ENCODE measurements at places on chromosomes 1 and 21.

GRCh38 chr1:70994753-70995268 lies 52.8 kb downstream of the PTGER3 start:
- DNase-seq, result no peak

GRCh38 chr1:66275601-66276023 lies 258.3 kb upstream of the SGIP1 start:
- DNase-seq, result no peak

DNA sequence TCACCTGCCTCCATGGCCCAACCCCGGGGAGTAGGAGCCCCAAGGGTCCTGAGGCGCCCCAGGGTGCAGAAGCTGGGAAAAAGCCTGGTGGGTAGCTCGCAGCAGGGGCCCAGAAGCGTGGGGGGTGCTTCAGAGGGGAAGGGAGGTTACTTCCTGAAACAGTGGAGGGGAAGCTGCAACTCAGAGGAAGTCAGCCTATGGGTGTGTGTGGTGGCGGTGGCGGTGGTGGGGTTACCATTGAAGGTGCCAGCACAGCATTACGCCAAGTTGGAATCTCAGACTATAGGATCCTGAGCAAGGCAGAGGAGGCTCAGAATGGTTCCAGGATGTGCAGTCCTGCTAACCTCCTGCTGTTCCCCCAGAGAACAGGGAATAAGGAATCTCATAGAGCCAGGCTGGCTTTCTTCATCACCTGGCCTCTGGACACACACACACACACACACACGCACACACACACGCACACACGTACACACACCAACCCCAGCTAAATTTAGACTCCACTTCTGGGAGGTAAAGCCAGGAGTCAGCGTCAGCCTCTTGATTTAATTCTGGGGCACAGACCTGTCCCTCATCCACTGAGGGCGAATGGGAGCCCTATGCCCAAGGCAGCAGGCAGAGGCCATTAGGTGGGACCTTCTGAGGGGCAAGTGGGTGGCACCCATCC lies 1.3 kb downstream of the DENND4B start:
- DNase-seq, result no peak

DNA sequence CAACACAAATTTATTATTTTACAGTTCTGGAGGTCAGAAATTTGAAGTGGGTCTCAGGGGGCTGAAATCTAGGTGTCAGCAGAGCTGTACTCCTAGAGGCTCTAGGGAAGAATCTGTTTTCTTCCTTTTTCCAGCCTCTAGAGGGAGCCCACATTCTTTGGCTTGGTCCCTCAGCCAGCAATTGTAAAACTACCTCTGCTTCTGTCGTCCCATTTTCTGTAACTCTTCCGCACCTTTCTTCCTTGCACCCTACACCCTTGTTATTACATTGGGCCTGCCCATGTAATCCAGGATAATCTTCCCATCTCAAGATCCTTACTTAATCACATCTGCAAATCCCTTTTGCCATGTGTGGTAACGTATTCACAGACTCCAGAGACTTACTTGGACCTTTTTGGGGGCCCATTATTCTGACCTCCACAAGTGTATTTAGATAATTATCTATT lies 24.8 kb upstream of the THEM4 start:
- DNase-seq, result peak; percentile 75
